ENCODE measurements at places on chromosomes 11 and 22. TPM values are rescaled to one million over a fixed set of nuclear protein-coding genes. Genes with fewer than 3 reads are reported as not detected.

The PYGM gene
- total RNA-seq: 0.30 TPM

The OR4A16 gene
- not detected for total RNA-seq

The CBX6 gene
- total RNA-seq: 31.3 TPM

The USP2 gene
- total RNA-seq: 0.30 TPM

The CCDC88B gene
- total RNA-seq: 12.1 TPM

The ACER3 gene
- total RNA-seq: 18.7 TPM

The B3GAT1 gene
- total RNA-seq: 0.07 TPM

The MFNG gene
- total RNA-seq: 2.0 TPM

The TP53I11 gene
- 31.9 TPM for total RNA-seq

The OR8A1 gene
- total RNA-seq: not detected

The RAPSN gene
- not detected for total RNA-seq

The NPAS4 gene
- total RNA-seq: not detected

The HPX gene
- total RNA-seq: 0.67 TPM

The ART1 gene
- not detected for total RNA-seq

The SHANK3 gene
- 4.6 TPM for total RNA-seq

The MOV10L1 gene
- total RNA-seq: not detected

The SLC15A3 gene
- not detected for total RNA-seq

The SLC43A3 gene
- 0.62 TPM for total RNA-seq

The TNNT3 gene
- total RNA-seq: not detected

The MS4A12 gene
- total RNA-seq: not detected

The APOA4 gene
- total RNA-seq: not detected

The SOX6 gene
- total RNA-seq: not detected

The MIOX gene
- not detected for total RNA-seq

The TBX10 gene
- total RNA-seq: not detected

The FAR1 gene
- total RNA-seq: 43.2 TPM

The CD3D gene
- not detected for total RNA-seq

The DNAJB7 gene
- not detected for total RNA-seq

The CBX7 gene
- 1.3 TPM for total RNA-seq

The GAL3ST3 gene
- not detected for total RNA-seq

The CCDC81 gene
- 0.25 TPM for total RNA-seq

The RAB38 gene
- 1.2 TPM for total RNA-seq

The ADM2 gene
- total RNA-seq: 0.55 TPM

The CTSF gene
- total RNA-seq: 36.7 TPM

The ACTN3 gene
- total RNA-seq: 0.06 TPM

The OSBP2 gene
- 11.1 TPM for total RNA-seq

The THY1 gene
- total RNA-seq: 14.5 TPM

The MUC2 gene
- total RNA-seq: 0.93 TPM

The TMPRSS5 gene
- total RNA-seq: 0.08 TPM

The NOX4 gene
- total RNA-seq: not detected

The CHRDL2 gene
- total RNA-seq: 4.0 TPM

The MS4A4E gene
- total RNA-seq: not detected

The MISFA gene
- 1.8 TPM for total RNA-seq

The OR5I1 gene
- total RNA-seq: not detected

The KRTAP5-8 gene
- total RNA-seq: not detected

The MS4A14 gene
- not detected for total RNA-seq

The NECTIN1 gene
- 9.3 TPM for total RNA-seq

The RCOR2 gene
- total RNA-seq: 0.90 TPM

The NRIP3 gene
- 0.96 TPM for total RNA-seq

The SLC22A12 gene
- total RNA-seq: not detected

The SLC17A6 gene
- total RNA-seq: not detected

The RAB3IL1 gene
- 12.8 TPM for total RNA-seq

Measured in A549 treated with RU486 at 1 μM for 4 hours (cell line).